ENCODE measurements at places on chromosomes 1 and 21. TPM values are rescaled to one million over a fixed set of nuclear protein-coding genes. Genes with fewer than 3 reads are reported as not detected.

NMNAT2 gene
- total RNA-seq, result 20.5 TPM

DNA sequence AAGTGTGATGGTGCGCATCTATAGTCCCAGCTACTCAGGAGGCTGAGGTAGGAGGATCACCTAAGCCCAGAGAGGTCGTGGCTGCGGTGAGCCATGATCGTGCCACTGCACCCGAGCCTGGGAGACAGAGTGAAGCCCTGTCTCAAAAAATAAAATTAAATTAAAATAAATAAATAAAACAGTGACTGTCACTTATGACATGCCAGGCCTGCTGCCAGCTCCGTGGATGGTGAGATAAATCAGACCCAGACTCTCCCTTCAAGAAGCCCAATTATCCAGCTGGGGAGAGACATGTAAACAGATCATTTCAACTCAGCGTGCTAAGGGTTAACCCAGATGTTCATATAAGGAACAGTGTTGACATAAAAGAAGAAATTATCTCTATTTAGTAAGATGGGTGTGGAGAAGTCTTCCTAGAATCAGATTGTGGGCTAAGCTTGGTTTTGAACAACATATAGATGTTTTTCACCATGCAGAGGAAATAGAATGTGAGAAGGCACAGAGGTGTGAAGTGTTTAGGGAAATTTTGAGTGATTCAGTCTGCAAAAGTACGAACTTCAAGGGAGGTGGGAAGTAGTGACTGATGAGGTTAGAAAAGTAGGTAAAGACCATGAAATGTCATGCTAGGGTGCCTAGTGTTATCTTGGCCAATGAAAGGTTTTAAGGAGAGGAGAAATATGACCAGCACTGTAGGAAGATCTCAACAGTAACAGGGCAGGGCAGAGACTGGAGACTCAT lies 18.3 kb downstream of the YARS1 start:
- no peak for DNase-seq

GRCh38 chr1:182569939-182570610 lies 19.0 kb downstream of the RNASEL start:
- DNase-seq, result no peak

- DNase-seq, result no peak
These were observed 96.1 kb downstream of the TRABD2B start for GRCh38 chr1:47901001-47901575.

DNA sequence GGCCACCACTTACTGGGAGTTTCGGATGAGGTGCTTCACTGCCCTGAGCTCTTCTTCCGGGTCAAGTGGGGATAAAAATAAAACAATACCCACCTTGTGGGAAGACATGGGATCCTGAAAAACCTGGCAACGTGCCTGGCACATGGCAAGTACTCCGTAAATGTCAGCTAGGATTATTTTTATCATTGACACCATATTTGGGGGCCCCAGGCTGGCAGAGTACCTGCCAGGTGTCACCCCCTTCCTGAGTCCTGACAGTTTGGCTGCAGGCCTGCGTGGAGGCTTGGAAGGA lies 9.2 kb upstream of the EPHA2 start:
- DNase-seq, result no peak

ADAMTS5 gene
- total RNA-seq, result 60.0 TPM

DNA sequence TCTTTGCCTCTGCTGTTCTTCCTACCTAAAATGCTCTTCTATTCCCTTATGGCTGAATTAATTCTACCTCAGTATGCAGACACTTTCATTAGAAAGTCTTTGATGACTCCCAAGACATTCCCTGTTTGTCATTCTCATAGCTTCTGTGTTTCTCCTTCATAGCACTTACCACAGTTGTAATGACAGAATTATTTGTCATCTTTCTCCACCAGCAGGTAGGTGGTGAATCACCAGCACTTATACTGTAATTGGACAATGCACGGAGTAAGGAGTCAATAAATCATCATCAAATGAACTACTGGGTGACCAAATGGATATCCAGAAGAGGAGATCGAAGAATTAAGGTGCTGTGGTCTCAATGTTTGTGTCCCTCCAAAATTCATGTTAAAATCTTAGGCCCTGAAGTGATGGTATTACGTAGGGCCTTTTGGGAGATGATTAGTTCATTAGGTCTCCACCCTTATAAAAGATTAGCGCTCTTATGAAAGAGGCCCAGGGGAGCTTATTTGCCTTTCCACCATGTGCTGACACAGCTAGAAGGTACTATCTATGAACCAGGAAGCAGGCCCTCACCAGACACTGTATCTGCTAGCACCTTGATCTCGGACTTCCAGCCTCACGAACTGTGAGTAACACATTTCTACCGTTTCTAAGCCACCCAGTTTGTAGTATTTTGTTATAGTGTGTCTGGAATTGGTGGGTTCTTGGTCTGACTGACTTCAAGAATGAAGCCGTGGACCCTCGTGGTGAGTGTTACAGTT lies 2.4 kb upstream of the CCT8 start:
- no peak for DNase-seq

DNA sequence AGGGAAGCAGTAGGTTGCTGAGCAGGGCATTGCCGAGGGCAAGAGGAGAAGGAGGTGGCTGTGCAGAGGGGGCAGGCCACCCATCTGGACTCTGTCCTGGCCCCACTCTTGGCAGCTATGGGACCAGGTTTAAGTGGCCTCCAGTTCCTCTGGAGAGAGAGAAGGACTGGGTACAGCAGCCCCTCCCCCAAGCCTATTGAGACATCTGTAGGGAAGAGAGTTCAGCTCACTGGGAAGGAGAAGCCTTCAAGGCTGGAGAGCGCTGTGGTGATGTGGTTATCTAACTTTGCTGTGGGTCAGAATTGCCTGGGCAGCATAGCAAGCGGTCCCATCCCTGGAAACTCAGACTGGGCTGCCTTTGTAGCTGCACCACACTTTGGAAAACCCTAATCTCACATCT lies 93.9 kb downstream of the KCNJ15 start:
- no peak for DNase-seq

RPTN gene
- not detected for total RNA-seq

All from mesenteric fat pad (tissue), 1 donor.